ENCODE measurements at places on chromosomes 2 and 18.

GRCh38 chr18:79465392-79465991, 69.8 kb downstream of the NFATC1 start:
- peak; percentile 34 for DNase-seq

GRCh38 chr2:33335516-33335915, 140.9 kb upstream of the RASGRP3 start:
- no peak for DNase-seq

DNA sequence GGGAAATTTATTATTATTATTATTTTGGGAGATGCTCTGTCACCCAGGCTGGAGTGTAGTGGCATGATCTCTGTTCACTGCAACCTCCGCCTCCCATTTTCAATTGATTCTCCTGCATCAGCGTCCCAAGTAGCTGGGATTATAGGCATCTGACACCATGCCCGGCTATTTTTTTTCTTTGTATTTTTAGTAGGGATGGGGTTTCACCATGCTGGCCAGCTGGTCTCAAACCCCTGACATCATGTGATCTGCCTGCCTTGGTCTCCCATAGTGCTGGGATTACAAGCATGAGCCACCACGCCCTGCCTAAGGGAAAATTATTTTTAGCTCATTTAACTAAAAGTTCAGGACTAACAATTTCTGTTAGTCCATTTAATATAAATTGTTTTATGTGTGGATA, 109.2 kb upstream of the SESTD1 start:
- no peak for DNase-seq

DNA sequence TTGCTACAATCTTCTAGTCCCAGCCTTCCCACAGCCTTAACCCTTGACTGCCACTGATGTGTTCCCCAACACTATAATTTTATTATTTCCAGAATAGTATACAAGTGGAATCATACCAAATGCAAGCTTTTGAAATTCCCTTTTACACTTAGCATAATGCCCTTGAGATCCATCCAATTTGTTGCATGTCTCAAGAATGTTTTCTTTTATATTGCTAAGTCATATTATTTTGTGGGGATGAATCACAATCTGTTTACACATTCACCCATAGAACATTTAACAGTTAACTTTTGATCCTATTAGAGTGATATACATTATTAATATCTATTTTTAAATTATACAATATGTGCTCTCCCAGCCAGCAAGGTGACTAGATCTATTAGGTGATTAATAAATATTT, 74.3 kb upstream of the KYNU start:
- no peak for DNase-seq

DNA sequence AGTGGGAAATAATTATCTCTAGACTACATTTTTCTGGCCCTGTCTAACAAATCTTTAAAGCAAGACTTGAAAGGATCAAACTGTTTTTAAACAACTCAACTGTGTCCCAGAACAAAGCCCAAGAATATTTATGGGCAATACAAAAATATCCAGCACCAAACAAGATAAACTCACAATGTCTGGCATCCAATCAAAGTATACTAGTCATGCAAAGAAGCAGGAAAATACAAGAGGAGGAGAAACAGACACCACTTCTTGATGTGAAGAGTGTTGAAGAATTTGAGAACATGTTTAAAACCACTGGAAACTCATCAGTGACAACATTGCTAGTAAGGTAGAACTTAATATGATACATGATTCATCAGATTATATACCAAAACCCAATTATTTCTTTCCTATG, 66.1 kb upstream of the CDC42EP3 start:
- DNase-seq, result peak; percentile 35

DNA sequence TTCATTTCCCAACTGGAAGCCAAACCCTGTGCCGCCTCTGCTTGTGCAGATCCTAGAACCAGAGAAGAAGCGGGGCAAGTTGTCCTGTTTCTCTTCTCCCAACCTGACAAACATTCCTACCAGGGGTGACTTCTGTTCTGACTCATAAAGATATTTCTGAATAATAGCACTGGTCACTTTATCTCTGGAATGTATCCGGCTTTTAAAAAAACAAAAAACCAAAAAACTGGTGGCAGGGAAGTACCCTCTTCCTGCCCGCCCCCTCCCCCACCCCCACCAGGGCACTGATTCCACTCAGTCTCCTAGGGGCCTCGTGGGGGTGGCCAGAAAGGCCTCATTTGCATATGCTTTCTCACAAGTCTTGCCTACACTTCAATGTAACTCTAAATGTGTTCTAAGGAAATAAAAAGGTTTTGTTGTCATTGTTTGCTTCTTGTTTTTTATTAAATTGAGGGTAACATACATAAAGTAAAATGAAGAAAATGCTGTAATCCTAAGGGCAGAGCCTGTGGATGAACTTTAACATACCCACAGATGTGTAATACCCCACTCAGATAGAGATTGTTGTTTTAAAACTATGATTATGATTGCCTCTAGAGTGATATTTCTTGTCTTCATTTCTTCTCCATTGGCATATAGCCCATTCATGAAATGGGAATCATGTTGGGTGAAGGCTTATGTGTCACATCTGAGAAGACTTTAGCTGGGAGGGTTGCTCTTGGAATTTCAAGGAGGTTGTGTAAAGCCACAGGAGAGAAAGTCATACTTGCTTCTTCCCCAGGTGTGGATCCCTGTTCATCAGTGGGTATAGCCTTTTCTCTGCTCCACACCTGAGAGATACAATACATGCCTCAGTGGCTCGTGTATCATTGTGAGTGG, 5.3 kb upstream of the FOSL2 start:
- DNase-seq, result no peak

DNA sequence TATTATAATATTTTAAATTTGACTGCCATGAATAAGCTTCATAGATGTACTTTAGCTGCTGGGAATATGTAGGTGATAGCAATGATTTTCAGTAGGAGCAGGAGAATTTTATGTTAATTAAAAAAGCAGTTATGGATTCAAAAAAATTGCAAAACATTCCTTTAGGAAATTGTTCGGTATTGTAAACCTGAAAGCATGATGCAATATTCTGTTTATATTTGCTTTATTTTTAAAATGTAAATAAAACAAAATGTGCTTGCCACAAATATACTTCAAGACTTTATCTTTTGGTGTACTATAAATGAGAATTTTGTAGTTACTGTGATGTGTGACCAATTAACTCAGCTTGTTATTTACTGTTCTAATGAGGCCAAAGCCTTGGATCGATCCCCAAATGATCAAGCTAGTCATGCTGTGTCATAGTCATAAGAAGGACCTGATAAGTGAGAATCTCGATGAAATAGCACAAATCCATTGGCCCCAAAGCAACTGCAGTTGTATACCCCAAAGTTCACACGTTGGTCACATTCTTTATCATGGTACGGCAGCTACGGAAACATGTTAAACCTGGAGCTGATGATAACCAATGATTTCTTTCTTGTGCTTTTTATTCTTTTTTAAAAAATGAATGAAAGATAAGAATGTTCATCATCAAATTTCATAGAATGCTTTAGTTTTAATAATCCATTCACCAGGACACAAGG, 23.6 kb upstream of the ATIC start:
- DNase-seq, result no peak

DNA sequence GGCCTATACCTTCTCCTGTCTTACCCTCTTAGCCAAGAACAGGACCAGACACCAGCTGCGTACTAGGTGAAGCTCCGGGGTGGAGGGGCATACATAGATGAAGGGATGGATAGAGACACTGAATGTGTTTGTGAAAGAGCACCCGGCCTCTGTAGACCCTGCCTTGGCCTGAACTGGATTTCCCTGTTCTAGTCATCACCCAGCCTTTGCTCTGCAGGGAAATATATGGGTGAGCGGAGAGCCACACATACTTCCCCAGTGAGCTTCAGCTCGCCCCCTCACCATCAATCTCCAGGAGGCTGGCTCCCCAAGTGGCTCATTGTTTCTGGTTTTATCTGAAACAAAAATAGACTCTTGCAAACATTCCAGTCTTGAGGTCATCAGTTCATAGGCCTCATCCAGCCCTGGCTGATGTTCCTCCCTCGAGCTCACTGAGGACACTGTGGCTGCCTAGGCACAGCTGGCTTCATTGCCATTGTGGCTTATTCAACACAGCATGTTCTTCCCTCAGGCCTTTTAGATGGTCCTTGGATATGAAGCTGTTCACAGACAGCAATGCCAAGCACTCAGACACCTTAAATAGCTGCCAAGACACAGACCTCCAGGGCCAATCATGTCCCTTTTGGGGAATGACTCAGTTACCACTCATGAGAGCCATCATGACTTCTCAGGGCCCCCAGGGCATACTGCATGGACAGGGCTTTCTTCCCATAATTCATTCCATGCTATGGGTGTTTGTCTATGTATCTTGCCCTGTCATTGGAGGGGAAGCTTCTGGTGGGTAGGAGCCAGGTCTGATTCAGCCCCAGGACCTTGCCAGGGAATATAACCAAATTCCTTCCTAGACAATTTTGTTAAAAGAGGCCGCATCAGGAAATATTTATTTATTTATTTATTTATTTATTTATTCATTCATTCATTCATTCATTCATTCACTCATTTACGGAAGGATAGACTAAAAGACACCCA, 82.4 kb downstream of the TTC32 start:
- no peak for DNase-seq

DNA sequence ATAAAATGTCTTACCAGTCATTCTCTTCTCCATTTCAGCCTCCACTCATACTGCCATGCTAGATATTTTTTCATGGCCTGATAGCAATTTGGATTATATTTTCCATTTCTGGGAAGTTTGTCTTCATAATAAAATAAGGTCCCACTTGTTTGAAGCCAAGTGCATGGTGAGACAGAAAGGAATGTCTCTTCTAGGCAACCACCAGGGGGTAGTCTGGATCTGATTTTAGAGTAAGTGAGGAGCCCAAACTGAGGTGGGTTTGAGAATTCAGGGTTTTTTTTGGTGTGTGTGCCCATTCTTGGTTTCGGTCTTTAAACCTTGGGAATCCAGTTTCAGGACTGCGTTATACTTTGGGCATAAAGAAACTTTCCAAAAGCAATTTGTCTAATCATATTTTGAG, 315.5 kb downstream of the RPRM start:
- peak; percentile 49 for DNase-seq

GRCh38 chr2:191501561-191502168, 176.3 kb upstream of the NABP1 start:
- peak; percentile 88 for DNase-seq

DNA sequence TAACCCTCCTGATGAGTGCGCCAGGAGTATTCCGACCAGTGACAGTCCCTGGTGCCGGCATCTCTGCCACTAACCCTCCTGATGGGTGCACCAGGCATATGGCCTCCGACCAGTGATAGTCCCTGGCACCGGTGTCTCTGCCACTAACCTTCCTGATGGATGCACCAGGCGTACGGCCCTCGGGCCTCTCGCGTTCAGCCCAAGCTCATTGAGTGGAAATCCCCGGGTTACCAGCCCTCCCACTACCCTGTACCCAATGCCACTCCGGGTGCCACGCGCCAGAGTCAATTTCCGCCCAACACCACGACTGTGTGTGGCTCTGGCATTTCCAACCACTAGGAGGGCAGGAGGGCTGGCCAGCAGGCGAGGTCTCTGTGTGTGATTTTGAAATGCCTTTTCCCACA, 11.7 kb upstream of the GPC1 start:
- DNase-seq, result no peak

GRCh38 chr2:179412112-179412511, 147.5 kb upstream of the SESTD1 start:
- no peak for DNase-seq

- DNase-seq, result peak; percentile 77
Observed at GRCh38 chr2:4553241-4553640, 849.9 kb downstream of the DCDC2C start.

DNA sequence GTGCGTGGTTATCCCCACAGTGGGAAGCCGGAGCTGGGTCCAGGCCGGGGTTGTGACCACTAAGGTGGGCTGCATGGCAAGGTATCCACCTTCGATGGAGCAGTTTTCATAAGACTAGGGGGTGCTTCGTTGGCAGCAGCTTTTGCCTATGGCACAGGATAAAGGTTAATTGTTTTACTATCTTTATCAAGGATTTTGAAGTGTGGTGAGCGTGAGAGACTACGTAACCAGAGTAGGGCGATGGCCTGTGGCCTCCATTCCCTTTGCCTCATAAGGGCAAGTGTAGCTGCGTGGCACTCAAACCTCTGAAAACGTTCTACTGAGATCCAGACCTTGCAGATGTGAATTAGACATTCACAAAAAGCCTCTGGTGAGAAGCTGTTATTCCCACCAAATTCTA, 206.6 kb downstream of the ACKR3 start:
- DNase-seq, result no peak

- DNase-seq, result no peak
Observed at GRCh38 chr2:237955640-237956401, 11.0 kb upstream of the UBE2F start.

DNA sequence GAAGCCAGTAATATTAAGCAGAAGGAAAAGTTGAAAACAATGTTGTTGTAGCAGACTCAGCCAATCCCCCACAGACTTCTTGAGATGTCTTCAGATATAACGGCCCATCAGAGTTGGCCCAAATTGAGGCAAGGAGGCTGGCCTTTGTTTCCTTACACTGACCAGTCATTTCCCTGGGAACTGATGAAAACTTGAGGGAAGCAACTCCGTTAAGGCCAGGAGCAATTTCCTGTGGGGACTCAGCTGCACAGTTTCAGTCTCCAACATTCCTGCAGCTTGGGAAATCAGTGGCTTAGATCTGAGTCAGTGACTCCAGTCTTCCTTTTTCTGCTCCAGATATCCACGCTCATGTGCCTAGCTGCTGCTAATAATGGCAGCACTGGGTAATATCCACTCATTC, 75.7 kb downstream of the FTCDNL1 start:
- DNase-seq, result no peak

GRCh38 chr2:232320443-232320803, 58.1 kb upstream of the ALPP start:
- DNase-seq, result no peak

DNA sequence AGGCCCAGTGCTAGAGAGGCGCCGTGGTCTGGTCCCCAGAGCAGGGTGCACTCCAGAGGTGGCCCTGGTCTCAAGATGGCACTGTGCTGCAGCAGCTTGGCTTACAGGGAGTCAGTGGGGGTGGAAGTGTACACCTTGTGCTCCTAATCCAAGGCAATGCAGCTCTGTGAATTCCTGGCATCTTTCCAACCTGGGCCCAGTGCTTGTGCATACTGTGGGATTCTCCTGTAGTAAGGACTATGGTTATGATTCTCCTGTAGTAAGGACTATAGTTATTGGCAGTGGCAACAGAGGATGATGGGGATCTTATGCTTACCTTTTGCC, 616.7 kb upstream of the REG3G start:
- DNase-seq, result no peak

Measured in lung (tissue), 17 donors.